ENCODE measurements at places on chromosomes 1 and 21. TPM values are rescaled to one million over a fixed set of nuclear protein-coding genes. Genes with fewer than 3 reads are reported as not detected.
A peak's percentile ranks its signal among the peaks of the same experiment; 100 is the strongest.

DNA sequence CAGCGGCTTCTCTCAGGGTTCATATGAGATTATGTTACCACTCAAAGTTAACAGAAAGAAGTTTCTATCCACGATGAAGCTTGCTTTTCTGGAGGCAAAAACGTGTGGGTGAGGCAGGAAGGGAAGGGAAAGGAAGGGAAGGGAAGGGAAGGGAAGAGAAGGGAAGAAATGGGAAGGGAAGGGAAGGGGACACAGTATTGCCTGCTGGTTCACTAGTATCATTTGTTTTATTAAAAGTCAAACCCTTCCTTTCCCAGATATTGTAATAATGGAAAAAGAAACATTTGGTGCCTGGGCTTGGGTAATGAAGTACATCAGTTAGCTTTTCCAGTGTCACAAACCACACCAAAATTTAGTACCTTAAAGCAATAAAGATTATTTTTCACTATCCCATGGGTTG lies 18.0 kb upstream of the MROH9 start:
- DNase-seq: no peak

- no peak for DNase-seq
These were observed 2.5 kb upstream of the VAMP3 start for GRCh38 chr1:7768583-7768982.

The CLEC20A gene
- not detected for total RNA-seq

The A3GALT2 gene
- not detected for total RNA-seq

The UTS2 gene
- total RNA-seq: not detected

GRCh38 chr1:160580221-160580812 lies 1.0 kb upstream of the CD84 start:
- no peak for DNase-seq

GRCh38 chr1:158972841-158973240 lies 36.9 kb upstream of the IFI16 start:
- no peak for DNase-seq

GRCh38 chr1:231836227-231836893 lies 209.8 kb downstream of the DISC1 start:
- no peak for DNase-seq

The PLA2G4A gene
- total RNA-seq: 14.1 TPM

DNA sequence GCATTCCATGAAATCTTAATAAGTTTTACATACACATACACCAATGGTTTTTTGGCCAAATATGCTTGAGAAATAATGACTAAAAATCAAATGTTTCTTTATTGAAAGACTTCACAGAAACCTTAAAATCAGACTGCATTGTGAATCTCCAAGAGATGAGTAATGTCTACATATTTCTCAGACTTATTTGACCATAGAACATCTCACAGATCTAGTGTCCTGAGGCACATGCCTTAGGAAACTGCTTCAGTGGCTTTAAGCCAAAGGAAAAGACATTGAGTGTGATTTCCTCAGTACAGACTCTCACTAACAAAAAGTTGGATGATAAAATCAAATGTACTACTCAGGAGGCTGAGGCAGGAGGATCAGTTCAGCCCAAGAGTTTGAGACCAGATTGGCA lies 6.2 kb upstream of the C1orf105 start:
- no peak for DNase-seq

DNA sequence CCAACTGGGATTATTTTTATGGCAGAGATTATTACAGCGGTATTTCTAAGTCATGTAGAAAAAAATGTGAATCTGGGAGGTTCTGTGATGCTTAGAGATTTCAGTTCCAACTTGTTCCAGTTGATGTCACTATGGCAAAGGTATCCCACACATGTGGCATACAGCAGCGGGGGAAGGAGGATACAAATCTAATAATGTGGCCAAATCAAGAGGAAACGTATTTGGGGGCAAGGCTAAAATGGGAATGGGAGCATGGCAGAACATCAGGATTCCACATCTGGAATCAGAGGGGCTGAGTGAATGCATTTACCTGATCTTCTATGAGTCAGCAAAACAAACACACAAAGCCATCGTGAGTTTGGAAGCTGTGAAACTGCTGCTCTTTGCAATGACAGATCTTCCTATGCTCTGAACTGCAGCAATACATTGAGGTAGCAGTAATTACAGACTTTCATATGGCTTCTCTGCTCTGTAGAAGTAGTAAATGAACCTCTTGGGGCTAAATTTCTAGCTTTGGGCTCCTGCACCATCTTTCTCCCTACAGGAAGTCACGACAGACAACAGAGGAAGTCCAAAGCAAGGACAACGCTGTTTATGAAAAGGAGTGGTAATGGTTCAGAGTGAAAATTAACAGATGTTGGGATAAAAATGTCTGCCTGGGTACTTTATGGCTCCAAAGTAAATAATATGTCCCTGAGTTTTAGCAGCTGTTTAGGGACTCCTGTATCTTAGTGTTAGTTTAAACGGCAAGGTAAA lies 55.5 kb downstream of the GABPA start:
- no peak for DNase-seq

DNA sequence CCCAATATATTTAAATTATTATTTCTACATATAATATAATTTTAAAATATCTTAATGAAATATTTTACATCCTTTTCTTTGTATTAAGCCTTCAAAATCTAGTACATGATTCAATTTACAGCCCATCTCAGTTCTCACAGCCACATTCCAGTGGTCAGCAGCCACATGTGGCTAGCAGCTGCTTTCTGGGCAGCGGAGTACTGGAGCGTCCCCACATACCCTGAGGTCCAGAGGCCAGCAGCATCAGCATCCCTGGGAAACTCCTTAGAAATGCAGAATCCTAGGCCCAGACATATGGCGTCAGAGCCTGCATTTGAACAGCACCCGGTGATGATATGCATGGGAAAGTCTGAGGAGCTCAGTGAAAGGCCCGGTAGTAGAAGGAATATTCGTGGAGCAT lies 8.6 kb upstream of the LHX4 start:
- peak; percentile 68 for DNase-seq

- no peak for DNase-seq
These were observed 257.1 kb downstream of the BRINP2 start for GRCh38 chr1:177427811-177428210.

The RAB25 gene
- not detected for total RNA-seq

The SPRR4 gene
- total RNA-seq: not detected

- DNase-seq: no peak
These were observed 79.8 kb upstream of the COX20 start for GRCh38 chr1:244755673-244756072.

DNA sequence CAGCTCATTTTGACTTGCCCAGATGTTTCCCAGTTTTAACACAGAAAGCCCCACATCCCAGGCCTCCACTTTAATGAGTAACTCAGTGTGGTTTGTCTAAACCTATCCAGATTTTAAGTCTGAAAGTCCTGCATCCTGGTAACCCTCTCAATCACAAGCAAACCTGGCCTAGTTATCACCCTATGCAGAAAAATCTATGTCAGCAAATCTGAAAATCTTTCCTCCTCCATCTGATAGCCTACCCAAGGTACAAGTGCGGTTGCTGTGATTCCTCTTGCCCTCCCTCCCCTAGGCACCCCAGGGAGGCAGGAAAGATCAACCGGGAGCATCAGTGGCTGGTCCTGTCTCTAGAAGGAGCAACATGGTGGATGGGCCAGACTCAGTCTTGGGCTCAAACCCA lies 163.7 kb downstream of the IGSF21 start:
- no peak for DNase-seq

DNA sequence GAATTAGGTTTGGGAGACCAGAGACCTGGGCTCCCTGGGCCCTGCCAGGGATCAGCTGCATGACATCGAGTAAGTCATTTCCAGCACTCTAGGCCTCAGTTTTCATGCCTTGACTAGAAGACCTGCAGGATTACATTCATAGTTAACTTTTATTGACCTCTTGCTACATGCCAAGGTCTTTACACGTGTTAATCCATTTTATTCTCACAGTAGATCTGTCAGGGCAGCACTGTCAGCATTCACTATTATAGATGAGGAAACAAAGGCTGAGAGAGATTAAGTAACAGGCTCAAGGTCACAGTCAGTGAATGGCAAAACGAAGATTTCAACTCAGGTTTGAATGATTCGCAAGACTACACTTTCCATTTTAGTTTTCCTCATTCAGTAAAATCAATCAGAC lies 37.0 kb downstream of the PGM1 start:
- DNase-seq: no peak

The ARHGEF10L gene
- 37.0 TPM for total RNA-seq

The SPATA17 gene
- total RNA-seq: not detected

- DNase-seq: no peak
These were observed 143.3 kb downstream of the RRAGC start for GRCh38 chr1:38716229-38716628.

- DNase-seq: no peak
These were observed 42.6 kb downstream of the CFAP57 start for GRCh38 chr1:43214501-43215444.

The TGFB2 gene
- 1.6 TPM for total RNA-seq

DNA sequence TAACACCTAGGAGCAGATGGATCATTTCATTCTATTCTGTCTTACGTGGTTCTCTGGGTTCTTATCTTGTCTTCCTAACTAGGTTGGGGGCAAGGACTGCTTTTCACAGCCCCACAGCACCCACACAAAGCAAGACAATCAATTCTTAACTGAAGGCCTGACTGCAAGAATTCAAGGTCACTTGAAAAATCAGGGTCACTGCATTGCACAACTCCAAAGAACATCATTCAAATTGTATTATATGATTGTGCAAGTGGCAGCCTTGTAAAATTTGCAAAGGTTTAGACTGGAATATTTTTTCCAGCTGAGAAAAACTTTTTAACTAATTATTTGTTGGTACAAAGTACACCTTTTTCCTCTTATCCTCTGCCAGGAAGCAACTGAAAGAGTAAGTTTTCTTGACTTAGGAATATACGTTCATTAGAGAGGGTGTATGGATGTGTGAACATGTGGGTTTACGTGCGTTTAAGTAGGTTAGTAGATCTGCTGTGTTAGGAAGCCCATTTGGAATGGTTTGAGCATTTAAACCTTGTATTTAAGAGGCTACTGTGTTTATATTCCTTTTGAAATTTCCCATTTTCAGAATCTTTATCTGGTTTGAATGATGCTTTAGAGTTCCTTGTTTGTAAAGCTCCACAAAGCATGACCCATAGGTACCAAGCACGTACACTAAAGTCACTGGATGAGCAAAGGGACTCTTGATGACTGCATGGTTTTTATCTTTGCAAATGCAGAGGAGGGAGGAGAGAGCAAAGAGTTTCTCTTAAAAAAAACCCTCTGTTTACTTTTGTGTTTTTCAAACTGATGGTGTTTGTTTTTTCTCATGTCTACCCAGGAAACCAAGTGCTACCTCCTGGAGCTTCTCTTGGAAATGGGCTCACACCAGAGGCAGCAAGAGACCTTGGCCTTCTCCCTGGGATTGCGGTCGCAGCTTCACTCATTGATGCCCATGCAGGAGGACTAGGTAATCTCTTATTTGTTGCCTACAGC lies 214.9 kb downstream of the FGGY start:
- no peak for DNase-seq

- no peak for DNase-seq
These were observed 13.2 kb downstream of the S100A7A start for GRCh38 chr1:153429266-153430165.

The SMPDL3B gene
- total RNA-seq: not detected

GRCh38 chr1:191977874-191978506 lies 180.3 kb upstream of the RGS18 start:
- DNase-seq: no peak

The COG2 gene
- total RNA-seq: 20.4 TPM

The OPTC gene
- not detected for total RNA-seq

DNA sequence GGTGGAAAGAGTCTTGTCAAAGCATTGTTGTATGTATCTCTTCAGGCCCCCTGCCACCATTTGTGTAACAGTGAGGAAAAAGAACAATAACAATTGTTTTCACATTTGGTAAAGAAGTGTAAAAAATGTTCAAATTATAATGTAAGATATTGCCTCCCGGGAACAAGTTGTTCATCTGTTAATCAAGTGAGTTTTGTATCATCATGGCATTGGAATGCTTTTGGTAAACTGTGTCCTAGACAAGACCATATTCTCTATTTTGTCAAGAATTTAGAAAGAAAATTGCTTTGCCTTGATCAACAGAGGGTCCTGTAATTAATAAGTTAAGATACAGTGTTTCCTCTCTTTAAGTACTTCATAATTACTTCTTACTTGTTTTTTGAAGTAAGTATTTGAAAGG lies 692.0 kb upstream of the NR5A2 start:
- no peak for DNase-seq

The NUP210L gene
- total RNA-seq: not detected

The RXFP4 gene
- not detected for total RNA-seq

GRCh38 chr21:27713154-27714109 lies 746.5 kb upstream of the ADAMTS5 start:
- DNase-seq: no peak

Measured in mesenteric fat pad (tissue), 1 donor.